ENCODE measurements at places on chromosomes 1 and 21. TPM values are rescaled to one million over a fixed set of nuclear protein-coding genes. Genes with fewer than 3 reads are reported as not detected.
A peak's percentile ranks its signal among the peaks of the same experiment; 100 is the strongest.

DNA sequence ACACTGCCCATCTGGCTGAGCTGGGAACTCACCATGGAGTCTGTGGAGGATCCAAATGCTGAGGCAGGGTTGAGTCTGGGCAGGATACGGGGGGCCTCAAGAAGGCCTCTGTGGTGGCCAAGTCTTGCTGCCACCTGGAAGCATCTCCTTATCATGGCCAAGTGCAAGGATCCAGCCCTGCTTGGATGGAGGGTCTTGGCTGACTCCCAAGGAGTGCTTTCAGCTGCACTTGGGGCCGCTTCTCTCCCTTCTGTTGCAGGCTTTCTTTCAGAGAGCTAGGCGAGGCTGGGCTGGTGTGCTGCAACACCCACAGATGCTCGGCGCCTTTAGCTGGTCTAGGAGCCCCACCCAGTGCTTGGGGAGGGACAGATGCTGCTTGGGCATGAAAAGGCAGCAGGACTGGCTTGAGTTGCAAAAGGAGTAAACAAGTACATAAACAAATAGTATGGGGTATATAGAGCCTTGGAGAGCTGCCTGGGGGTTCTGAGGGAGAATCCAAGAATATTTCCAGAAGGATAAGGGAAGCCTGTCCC, at the start of gene THEM5:
Gene THEM5, minus strand, starts transcription at position 302 of the 533 bp plus-strand sequence. Its CDS starts 147 bp downstream, at position 155.
- no peak for DNase-seq
- H3K4me1 ChIP-seq: no peaks in the 10 kb centered on the region
- H3K27me3 ChIP-seq: no peaks in the 10 kb centered on the region

GRCh38 chr1:220680085-220680687, 10.0 kb upstream of the C1orf115 start:
- no peaks in the 10 kb centered on the region for H3K27me3 ChIP-seq
- no peak overlapping the region for H3K4me3 ChIP-seq
- H3K27ac ChIP-seq: no peak overlapping the region
- no peak for DNase-seq

DNA sequence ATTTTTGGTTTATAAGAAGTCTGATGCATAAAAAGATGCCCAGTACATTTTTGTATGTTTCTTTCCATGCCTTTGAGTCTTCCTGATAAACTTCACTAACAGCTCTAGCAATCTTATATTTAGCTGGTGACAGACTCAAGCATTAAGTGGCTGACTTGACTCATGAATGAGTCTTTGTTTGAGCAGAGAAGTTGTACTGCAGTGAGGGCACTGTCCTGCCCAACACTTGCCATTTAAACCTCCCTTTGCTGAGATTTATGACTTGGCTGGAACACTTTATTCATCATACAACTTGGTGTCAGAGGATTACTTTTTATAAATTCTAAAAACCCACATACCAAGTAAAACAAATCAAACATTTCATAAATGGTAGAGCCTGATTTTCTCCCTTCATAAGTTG, 14.6 kb upstream of the CAMSAP2 start:
- no peaks in the 10 kb centered on the region for H3K4me1 ChIP-seq
- no peaks in the 10 kb centered on the region for H3K36me3 ChIP-seq
- H3K27me3 ChIP-seq: no peaks in the 10 kb centered on the region
- no peak overlapping the region for H3K4me3 ChIP-seq
- no peak for DNase-seq

DNA sequence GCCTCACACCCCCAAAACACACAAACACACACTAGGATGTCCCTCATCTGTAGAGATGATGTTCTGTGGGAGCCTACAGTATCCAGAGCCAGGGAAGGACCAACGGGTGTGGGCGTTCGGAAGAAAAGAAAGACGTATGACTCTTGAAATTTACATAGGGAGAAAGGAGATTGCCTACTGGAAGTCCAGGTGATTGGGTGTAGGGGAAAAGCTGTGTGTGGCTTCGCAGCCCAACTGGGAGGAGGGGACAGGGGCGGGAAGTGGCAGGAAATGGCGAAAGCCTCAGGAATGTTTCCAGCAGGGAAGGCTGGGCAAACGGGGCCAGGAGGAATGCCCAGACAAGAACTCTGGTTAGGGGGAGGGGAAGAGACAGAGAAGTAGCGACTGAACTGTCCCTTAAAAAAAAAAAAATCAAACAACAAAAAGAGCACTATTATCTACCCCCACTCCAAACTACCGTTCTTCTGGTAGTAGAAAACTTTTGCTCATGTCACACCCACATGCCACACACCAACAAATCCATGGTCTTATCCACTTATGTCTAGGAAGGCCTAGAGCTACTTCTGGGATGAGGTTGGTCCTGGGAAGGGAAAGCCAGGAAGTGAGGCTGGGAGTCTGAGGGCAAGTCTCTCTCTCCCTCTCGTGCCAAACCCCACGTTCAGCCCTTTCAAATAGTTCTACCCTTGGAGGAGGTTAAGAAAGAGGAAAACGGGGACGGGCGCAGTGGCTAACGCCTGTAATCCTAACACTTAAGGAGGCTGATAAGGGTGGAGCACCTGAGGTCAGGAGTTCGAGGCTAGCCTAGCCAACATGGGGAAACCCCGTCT, 1.8 kb upstream of the CKS1B start:
- H3K4me1 ChIP-seq: peaks cover 54% of the 10 kb centered on the region
- peak overlapping the region; percentile 98 for H3K27ac ChIP-seq
- H3K36me3 ChIP-seq: peaks cover 7% of the 10 kb centered on the region
- H3K4me3 ChIP-seq: peak overlapping the region; percentile 83
- peak; percentile 66 for DNase-seq
- no peaks in the 10 kb centered on the region for H3K27me3 ChIP-seq

- H3K36me3 ChIP-seq: no peaks in the 10 kb centered on the region
- no peak overlapping the region for H3K4me3 ChIP-seq
- DNase-seq: no peak
- H3K27me3 ChIP-seq: no peaks in the 10 kb centered on the region
- no peak overlapping the region for H3K27ac ChIP-seq
Measured at GRCh38 chr1:221164029-221164428, 284.8 kb downstream of the HLX start.

SON gene
- 90.7 TPM for total RNA-seq

RIMS3 gene
- 0.56 TPM for total RNA-seq

DNA sequence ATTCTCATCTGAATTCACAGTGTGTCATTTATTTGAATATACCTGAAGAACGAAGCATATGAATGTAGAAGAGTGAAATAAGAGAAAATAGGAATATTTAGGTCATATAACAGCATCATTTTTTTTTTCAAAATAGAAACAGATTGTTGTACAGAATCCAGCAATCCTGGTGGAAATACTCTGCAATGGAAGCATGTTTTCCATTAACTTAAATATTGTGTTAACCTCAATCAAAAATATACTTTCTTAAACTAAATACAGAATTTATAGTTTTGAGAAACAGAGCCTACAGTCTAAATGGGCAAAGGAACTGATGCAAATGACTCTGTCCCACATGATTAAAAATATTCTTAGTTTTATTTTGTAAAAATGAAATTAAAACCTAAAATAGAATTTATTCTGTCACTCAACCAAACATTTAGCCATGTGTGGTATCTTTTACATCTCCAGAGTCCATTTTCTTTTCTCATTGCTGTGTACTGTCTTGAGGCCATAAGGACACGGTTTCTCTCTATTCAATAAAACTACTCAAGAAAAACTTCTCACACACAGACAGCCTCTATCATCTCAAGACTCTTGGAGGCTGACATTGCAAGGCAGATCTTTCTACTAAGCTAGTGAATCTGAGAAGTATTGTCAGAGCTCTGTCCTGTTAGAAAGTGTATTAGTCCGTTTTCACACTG, 322.6 kb downstream of the LTN1 start:
- no peaks in the 10 kb centered on the region for H3K36me3 ChIP-seq
- H3K4me3 ChIP-seq: no peak overlapping the region
- no peak overlapping the region for H3K27ac ChIP-seq
- DNase-seq: no peak
